T-helper 9 cell (primary cell): ENCODE measurements at places on chromosomes 7 and 10.

DNA sequence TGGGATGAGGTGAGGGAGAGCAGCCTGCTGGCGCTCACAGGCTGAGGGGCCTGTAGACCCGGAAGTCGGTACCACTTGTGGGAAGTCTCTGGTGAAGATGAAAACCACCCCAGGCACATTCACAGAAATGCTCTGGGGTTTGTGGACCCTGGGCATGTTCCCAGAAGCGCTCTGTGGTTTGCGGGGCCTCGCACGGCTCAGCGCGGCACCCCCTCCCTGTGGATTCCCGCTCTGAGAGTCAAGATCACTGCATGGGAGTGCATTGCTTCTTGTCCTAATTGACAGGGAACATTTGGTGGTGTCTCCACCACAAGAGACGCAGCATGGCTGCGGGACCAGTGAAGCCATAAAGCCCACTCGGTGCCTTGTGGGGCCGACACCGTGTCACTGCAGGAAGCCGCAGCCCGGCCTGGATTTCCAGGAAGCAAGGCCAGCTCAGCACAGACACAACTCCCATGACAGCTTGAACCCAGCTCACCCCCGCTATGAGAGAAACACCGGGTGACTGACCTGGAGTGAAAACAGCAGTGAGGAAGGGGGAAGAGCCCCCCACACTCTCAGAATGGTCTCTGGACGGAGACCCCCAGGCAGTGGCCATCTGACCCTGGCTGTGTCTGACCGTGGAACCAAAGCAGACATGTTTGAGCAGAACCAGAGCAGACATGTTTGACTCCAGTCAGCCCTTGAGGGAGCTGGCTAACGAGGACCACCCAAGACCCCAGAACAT, 157.2 kb downstream of the PTPRN2 start:
- no peak for DNase-seq

- DNase-seq = no peak
These were observed 166.5 kb downstream of the COL28A1 start for GRCh38 chr7:7369134-7369533.

GRCh38 chr7:116683786-116684185, 11.8 kb downstream of the MET start:
- DNase-seq = no peak

GRCh38 chr7:30268586-30268985, 15.8 kb upstream of the ZNRF2 start:
- no peak for DNase-seq

DNA sequence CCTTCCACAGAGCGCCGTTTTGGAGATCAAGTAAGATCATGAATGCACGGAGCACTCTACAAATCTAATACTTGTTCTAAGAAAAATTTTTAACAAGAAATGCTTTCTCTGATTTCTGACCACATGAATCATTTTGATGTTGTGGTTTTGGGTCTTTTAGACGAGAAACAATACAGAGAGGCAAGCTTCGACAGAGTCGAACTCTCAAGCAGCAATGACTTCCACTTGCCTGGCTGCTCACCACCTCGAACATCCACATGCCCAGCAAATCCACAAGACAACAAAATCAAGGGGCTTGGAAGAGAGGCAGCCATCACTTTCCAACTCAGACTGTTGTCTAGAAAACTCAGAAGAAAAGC, 69.4 kb upstream of the GSDME start:
- no peak for DNase-seq

GRCh38 chr7:561631-562373, 42.2 kb upstream of the PDGFA start:
- DNase-seq = no peak

DNA sequence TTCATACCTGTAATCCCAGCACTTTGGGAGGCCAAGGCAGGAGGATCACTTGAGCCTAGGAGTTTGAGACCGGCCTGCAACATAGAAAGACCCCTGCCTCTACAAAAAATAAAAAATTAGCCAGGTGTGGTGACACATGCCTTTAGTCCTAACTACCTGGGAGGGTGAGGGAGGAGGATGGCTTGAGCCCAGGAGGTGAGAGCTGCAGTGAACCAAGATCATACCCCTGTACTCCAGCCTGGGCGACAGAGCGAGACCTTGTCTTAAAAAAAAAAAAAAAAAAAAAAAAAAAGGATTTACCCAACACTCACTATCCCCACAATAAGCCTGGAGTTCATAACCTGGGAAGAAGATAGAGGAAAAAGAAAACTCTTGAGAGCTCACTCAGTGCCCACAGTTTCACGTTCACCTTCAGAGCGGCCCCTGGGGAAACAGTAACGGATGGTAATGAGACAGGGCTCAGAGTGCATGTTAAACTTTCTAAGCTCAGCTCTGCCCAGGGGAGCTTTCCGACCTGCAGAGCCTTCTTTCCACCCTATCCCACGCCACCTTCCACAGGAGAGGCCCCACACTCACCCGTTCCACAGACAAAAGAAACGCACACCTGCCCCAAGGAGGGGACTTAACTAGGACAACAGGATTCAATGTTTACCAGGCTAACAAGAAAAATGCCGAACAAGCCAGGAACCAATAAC, 259.8 kb upstream of the KLF14 start:
- DNase-seq = no peak

DNA sequence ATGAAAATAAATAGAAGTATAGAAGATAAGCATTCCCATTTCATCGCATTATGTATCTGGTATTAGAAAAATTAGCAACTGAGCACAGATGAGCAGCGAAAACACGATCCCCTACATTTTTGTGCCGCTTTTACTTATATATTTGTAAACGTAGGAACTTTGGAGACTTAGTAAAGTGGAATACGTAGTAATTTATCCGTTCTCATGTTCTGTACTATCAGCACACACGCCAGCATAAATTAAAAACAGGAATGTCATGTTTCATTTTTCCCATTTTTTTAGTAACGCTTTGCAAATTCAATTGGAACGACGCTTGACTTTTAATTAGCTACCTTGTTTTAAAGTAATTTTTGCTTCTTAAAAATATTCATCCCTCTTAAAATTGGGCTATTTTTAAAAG, 2.4 kb downstream of the ZNRF2 start:
- no peak for DNase-seq

DNA sequence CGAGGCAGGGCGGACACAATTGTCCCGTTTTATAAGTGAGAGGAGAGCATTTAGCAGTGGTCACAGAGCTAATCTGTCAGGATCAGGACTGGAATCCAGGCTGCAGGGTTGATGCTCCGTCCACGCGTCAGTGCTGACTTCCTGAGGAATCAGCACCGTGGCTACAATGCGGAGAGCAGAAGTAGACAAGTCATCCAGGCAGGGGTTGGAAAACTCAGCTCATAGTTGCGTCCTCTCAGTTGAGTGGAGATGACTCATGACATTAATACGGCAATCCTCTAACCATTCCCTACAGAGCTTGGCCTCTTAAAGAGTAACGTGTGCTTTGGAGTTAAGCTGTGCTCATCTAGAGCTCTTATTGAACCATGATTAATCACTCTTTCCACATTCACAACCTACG, 17.1 kb upstream of the HTR5A start:
- no peak for DNase-seq

GRCh38 chr10:118729641-118730258, 25.0 kb downstream of the CACUL1 start:
- no peak for DNase-seq

GRCh38 chr10:98301664-98302319, 33.8 kb upstream of the LOXL4 start:
- no peak for DNase-seq

DNA sequence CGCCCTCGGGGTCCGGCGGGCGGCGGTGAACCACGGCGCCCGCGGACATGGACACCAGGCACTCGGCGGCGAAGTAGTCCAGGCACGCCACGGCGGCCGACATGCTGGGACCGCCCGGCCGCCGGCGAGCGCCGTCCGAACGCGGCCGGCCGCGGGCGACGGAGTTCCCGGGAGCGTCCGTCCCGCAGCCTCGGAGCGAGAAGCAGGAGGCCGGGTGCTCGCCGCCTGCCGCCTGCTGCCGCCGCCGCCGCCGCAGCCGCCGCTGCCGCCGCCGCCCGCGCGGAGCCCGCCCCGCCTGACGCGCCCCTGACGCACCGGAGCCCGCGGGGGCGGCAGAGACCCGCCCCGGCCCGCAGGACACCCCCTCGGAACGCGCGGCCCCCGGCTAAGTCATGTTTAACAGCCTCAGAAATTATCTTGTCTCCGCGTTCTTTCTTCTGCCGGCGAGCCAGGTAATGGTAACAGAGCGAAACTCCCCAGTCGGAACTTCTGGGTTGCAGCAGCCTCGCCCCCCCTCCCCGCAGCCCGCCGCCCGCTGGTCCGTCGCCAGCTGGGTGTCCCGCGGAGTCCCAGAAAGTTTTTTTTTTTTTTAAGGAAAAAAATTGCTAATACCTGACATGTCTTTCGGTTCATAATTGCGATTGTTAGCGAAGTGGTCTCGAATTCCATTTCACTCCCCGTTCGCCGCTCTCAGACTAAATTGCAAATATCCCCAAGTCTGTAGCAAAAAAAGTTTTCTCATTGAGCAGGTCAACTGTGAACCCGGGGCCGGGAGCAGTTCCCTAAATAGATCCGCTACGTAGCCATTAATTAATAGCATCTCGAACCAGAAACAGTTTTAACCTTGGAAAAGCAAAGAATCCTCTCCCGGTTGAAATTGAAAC, at the start of gene KLF14:
KLF14 (minus strand) TSS at position 277 of the 884 bp plus-strand sequence; CDS start at position 103, 174 bp downstream.
- DNase-seq = peak; percentile 18

DNA sequence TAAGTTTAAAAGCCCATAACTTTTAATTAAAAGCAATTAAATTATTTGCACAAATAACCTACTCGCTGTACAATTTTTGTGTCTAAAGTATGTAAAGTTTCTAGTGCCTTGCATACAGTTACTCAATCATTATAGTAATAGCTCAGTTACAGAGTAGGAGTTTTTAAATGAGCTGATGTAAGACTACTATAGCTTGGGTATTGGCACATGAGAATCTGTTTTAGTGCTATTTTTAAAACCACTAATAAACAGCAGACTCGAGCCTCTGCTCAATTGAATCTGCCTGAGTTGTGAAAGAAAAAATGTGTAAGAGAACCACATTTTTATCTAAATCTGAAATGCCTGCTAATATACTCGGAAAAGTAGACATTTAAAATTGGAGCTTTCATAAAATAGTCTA, 31.1 kb downstream of the CTNNA3 start:
- DNase-seq = no peak

- no peak for DNase-seq
These were observed 29.9 kb downstream of the CYTH3 start for GRCh38 chr7:6242561-6242960.

GRCh38 chr10:63630931-63631680, 109.9 kb downstream of the REEP3 start:
- DNase-seq = no peak

DNA sequence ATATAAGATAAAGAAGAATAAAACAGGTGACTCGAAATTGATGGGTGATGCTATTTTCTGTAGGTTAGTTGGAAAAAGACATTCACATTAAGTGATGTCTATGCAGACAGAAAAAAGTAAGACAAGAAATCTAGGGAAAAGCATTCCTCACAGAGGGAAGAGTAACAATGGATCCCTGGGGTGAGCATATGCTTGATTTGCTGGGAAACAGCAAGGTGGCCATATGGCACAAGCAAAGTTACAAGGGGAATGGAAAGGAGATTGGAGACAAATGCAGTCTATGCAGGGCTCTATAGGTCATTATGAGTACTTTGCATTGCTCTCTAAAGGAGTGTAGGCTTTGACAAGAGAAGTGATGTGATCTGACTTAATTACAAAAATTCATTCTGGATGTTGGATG, 90.9 kb upstream of the ZNF804B start:
- no peak for DNase-seq

GRCh38 chr10:89373916-89374711, 3.7 kb upstream of the IFIT1B start:
- no peak for DNase-seq

DNA sequence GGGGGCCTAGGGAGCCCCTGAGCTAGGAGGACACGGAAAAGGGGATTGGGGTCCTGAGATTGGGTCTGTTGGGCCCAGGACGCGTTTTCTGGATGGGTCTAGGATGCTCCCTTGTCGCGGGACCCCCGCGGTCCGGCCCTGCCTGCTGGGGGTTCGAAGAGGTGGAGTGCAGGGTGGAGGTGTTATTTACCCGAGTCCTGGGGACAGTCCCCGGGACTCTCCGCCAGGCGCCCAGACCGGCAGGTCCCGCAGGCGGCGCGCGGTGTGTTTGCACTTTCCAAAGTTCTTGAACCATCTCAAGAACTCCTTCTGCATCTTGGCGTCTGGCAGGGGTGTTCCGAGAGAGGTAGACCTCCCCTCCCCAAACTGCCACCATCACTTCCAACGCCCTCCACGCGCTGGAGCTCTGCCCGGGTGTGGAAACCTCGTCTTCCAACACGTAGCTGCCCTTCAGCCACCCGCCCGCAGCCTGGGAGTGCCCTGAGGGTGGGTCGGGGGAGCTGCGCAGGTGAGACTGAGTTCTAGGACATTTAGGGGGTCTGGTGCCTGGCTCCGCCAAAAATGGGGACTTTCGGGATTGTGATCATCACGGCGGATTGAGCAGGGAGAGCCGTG, 569 bp downstream of the CAV1 start:
- DNase-seq = peak; percentile 1

GRCh38 chr7:129468087-129468486, 33.9 kb downstream of the STRIP2 start:
- DNase-seq = no peak

DNA sequence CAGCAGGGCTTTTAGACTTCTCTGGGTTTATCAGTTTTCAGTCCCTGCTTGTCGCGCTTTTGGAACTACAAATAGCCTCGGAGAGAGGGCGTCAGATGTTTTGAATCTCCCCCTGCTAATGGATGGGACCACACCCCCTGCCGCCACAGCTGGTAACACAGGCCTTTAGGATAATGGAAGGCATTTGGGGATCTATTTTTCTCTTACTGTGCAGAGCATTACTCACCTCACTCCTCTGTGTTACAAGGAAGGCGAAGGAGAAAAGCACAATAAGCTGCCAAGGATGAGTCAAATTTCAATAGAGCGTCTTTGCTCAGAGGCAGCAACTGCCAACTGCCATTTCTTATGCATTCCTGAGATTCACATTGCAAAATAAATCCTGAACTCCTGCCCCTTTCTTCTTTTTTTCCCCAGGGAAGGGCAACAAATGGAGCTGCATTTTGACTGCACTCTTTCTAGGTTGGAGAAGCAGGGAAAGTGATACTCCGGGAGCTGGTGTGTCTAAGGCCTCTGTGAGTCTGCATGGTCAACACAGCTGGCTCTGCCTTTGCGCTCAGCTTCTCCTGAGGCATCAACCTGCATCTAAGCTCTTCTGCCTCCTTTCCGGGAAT, 31.5 kb upstream of the SMNDC1 start:
- DNase-seq = no peak

- no peak for DNase-seq
These were observed 50.1 kb upstream of the ADRB1 start for GRCh38 chr10:113993489-113993991.

DNA sequence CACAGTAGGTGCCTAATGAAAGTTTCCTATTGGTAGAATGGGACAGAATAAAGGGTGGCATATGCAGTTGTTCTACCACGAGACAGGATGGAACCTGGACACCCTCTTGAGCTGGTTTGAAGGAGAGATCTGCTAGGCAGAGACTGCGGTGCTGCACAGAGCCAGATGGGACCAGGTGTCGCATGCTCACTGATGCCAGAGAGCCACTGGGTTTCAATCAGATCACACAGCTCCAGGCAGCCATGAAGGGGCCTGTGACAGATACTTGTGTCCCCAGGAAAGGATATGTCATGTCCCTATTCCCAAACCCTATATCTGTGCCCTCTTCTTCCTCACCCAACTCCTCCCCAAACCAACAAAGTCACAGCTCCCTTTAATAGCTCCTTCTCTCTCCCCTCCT, 235.7 kb downstream of the PRPF18 start:
- no peak for DNase-seq
